Stimulated activated CD4-positive, alpha-beta T cell treated with anti-CD3 and anti-CD28 coated beads, Interleukin-4, amount 100 ng/mL, for 24 hours (primary cell): ENCODE measurements at places on chromosomes 7 and 10.
A peak's percentile ranks its signal among the peaks of the same experiment; 100 is the strongest.

- no peak for DNase-seq
Observed at GRCh38 chr7:158450476-158451124, 137.0 kb downstream of the PTPRN2 start.

DNA sequence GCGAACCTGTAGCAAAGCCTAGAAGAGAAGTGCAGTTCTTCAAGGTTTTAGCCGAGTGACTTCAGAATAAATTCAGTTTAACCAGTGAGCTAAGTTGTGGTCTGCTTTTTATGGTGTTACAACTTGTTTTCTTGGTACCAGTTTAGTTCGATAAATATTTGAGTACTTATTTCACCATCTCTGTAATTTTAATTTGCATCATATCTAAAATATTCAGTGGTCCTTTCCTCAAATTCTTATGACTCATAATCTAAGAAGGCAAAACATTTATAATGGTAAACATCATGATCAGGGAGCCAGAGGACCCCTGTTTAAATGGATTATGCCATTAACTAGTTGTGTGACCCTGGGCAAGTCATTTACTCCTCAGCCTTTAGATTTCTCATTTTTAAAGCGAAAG is 4.1 kb upstream of the BMPER start:
- DNase-seq: no peak

- peak; percentile 36 for DNase-seq
Observed at GRCh38 chr7:4738711-4739527, 36.5 kb upstream of the AP5Z1 start.

DNA sequence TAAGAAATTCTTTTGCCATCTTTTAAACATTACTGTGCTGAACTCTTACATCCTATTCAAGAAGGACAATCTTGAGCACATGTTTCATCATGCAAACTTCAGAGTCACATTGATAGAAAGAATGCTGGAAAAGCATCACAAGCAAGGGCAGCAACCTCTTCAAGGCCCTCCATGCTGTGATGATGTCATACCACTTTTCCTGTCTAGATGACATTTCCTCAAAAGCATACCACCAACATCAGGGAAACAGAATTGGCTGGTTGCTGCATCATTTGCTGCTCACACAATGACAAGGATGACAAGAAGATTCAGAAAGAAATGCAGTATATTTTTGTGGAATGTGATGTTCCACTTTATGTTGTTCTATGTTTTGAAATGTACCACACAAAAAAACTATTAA is 37.6 kb downstream of the CYP2C8 start:
- no peak for DNase-seq

DNA sequence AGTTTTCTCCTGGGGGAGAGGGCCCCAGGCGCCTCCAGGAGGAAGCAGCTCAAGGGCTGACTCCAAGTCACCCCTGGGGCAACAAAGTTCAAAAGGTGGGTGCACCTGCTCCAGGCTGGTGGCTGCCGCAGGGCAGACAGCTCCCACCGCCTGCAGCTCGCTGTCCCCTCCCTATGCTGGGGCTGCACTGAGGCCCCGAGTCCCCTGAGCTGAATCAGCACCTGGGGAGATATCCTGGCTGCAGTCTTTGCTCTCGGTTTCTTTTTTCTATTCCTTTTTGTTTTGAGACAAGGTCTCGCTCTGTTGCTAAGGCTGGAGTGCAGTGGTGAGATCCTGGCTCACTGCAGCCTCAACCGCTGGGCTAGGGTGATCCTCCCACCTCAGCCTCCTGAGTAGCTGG is 183.4 kb downstream of the DNAJB6 start:
- DNase-seq: no peak

- no peak for DNase-seq
Observed at GRCh38 chr7:150972023-150972468, 6.1 kb downstream of the KCNH2 start.

DNA sequence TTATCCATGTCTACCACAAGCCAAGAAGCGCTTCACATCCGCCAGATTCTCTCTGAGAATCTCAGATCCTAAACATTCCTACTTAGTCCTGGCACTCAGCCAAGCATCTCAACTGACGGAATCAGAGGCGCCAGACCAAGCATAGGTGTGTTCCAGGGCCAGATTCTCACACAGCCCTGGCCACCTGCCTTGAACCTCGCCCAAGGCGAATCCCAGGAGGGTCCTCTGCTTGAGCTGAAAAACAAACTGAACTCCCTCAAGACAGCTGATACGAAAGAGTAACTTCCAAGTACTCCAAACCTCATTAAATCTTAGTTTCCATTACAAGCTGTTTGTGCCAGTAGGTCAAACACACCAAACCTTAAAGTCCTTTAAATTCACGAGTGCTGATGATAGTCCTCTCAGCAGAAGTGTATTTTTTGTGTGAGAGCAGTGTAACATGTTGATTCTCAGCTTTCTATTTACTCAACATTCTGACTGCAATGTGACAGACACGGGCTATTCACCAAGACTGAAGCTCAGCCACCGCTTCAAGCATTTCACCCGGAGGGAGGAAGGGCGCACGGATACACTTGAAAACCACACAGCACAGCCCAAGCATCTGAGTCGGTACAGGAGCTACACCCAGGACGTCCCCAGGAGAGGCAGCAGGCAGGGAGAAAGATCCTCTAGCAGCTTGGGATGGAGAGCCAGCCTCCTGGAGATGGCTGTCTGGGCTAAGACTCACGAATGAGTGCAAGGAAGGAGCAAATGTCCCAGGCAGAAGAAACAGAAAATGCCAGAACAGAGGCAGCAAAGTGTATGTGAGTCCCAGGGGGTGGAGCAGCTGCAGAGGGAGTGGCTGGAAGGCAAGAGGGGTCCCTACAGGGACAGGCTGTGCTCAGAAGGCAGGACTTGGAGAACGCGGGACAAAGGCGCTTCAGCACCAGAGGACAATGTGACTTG is 6.0 kb downstream of the PARD3 start:
- no peak for DNase-seq

DNA sequence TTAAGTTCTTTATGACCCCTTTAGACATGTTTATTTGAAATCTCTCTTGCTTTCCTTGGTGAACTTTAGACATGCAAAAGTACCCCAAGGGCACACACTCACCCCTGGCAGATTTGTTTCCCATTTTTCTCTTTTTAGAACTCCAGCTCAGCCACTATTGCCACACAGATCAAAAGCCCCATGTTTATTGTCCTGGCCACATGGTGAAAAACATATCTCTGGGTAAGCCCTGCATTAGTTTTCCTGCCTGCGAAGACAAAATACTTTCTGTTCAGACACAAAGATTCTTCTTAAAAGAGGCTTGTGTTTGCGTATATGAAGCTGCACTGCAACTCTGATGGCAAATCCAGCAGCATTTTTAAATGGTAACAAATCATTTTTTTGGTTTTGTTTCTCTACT is 200.0 kb downstream of the POLR1F start:
- DNase-seq: no peak

DNA sequence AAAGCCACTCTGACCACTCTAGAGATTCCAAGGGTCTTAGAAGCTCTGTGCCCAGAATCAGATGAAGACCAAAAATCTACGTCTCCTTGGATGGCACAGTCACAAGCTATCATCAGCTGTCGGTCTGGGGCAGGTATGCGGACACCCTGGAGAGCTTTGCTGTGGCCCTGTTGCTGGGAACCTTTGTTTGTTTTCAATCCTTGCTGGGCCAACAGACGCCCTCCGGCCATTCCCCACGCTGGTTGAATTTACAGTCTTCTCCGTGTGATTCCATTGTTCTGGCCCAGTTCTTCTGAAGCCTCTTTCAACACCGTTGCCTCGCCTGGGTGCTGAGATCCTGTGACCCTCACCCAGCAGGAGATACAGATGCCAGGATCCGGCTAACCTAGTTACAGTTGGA is 149.4 kb upstream of the PFKP start:
- DNase-seq: no peak

DNA sequence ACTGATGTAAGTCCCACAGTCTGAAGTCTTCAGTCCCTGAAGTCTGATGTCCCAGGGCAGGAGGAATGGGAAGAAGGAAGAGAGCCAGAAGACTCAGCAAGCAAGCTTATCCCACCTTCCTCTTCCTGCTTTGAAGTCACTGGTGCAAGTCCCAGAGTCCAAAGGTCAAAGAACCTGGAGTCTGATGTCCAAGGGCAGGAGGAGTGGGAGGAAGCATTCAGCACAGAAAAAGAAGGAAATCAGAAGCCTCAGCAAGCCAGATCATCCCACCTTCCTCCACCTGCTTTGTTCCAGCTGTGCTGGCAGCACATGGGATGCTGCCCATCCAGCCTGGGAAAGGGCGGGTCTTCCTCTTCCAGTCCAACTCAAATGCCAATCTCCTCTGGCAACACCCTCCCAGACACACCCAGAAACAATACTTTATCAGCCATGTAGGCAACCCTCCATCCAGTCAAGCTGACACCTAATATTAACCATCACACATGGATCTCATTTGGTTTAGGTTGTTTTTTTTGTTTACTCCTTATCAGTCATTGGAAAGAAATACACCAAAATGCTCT is 50.9 kb downstream of the ADAM12 start:
- DNase-seq: no peak
